ENCODE measurements at places on chromosomes 3 and 15. TPM values are rescaled to one million over a fixed set of nuclear protein-coding genes. Genes with fewer than 3 reads are reported as not detected.
A peak's percentile ranks its signal among the peaks of the same experiment; 100 is the strongest.

DNA sequence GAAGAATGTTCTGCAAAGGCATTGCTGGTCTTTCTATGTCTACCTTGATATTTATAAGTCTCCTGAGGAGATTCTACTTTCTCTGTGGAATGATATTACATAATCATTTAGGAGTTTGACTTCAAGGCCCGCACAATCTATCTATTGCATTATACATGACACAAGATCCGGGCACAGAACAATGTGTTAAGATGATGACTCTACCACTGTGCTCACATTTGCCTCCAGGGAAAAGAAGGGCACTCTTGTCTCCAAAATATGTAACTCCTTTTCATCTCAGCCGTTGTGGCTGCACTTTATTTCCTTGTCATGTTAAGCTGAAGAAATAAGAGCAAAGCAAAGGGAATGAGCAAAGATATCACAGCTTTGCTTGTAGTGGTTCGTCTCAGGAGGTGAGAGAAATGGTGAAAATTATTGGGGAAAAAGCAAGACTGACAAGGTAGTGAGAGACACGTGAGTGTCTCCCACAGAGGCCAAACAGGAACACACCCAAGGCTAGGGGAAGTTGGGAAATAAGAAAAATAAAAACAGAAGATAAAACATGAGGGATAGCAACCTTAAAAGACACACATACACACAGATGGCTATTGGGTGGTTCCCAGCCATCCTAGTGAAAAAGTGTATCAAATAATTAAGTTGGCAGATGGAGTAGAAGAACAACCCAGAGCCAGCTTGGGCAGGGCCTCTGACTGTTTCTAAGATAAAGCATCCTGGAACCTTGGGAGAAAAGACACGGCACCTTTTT is 184.3 kb downstream of the P3H2 start:
- DNase-seq, result no peak

DNA sequence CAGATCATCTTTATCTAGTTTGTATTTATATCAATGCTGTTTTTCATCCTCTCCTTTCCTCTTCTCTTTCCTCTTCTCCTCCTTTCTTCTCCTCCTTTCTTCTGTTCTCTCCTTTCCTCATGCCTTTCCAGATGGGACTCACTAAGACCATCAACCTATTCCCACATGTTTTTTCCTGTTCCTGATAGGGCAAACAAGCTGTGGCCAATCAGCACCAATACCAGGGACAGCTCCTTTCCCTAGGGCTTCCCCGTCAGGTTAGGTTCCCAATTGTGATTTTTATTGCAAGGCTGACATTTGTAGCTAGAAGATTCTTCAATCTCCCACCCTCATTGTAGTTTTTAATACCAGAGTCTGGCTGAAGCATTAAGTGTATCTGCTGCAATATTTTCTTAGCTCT is 76.3 kb upstream of the COL8A1 start:
- no peak for DNase-seq

DNA sequence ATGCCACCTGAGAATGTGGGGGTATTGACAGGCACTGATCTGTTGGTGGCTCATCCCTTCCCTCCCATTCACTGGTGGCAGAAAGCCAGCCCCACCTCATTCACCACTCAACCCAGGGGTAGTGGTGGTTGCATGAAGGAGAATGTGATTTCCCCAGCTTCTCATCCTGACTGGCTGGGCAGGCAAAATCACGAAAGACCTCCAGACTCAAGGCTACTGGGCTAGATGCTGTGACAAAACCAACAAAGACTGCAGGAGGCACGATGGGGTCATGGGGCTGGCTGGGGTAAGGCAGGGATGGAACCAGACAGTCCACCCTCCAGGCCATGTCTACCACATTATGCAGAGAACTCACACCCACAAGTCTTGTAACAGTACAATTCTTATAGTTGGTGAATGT is 33.9 kb downstream of the FSTL1 start:
- no peak for DNase-seq

GRCh38 chr15:81825136-81825535 is 220.7 kb downstream of the MEX3B start:
- DNase-seq, result no peak

DNA sequence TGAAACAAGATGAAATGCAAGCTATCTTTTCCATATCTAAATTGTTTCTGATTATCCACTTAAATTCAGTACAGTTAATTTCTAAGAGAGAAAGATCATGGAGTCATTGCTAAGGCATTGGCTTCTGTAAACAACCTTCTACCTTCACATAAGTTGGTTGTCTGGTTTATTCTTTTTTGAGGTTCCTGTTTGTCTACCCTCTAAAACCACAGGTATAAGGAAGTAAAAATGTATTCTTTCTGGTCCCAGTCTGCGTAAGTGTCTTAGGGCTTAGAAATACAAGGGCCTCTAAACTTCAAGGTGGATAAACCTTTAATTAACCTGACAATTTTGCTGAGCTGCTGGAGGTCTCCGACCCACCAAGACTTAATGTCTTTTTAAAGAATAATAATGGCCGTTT is 3.6 kb upstream of the ATOSA start:
- DNase-seq, result no peak

- DNase-seq, result no peak
Measured at GRCh38 chr3:50382722-50383121, 23.4 kb upstream of the TMEM115 start.

DNA sequence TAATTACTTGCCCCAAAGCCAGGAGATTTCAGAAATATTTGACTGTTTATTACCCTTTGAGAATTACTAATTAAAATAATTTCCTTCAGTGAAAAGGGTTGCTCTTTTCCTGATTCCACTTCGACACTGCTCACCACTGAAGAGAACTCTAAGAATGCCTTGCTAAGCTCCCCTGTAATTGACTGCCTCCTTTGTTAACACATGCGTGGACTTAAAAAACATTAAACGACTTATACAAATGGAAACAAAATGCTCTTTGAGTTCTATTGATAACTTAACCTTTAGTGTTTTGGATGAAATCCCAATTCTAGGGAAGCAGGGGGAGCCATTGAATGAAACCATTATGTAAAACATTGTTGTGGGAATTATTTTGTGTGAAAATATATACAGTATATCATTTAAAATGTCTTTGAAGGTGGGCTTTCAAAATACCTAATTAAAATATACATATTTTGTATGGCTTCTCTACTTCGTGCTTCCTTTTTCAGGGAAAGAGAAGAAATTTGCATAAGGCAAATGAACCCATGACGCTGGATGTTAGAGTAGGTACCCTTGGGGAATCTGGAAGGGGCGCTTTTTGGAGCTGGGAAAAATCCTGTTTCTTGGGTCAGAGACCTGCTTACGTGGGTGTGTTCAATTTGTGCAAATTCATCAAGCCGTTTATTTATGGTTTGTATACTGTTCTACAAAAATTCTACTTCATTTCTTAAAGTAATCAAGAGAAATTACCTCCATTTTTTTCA is 64.2 kb downstream of the WWTR1 start:
- DNase-seq, result no peak

DNA sequence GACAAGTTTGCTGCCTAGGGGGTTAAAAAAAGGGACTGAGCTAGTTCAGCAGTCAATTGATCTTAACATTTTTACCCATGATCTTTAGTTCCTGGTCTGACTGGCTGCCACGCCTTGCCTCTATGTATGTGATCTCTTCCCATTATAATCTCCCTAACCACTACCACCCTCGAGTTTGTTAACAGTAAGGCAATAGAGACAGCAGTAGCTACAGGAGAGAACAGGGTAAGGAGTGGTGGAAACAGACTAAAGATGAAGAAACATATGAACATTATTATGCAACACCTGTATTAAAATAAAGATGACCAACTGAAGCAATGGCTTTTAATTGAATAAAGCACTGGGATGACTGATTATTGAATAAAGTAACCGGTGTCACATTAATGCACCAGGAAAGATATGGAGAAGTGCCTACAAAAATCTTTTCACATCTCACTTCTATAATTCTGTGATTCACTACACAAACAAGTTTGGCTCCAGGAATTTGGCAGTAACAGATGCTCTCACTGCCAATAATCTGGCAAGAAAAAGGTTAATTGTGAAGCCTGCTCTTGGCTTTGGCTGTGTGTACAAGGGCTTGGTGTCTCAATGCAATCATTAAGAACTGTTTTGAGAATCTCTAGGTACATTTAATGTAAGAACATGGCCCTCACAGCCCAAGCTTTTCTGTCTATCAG is 95.7 kb downstream of the HHLA2 start:
- no peak for DNase-seq

GRCh38 chr3:133268726-133269134 is 131.1 kb upstream of the BFSP2 start:
- no peak for DNase-seq

GRCh38 chr15:88337993-88338392 is 81.5 kb upstream of the NTRK3 start:
- DNase-seq, result no peak

DNA sequence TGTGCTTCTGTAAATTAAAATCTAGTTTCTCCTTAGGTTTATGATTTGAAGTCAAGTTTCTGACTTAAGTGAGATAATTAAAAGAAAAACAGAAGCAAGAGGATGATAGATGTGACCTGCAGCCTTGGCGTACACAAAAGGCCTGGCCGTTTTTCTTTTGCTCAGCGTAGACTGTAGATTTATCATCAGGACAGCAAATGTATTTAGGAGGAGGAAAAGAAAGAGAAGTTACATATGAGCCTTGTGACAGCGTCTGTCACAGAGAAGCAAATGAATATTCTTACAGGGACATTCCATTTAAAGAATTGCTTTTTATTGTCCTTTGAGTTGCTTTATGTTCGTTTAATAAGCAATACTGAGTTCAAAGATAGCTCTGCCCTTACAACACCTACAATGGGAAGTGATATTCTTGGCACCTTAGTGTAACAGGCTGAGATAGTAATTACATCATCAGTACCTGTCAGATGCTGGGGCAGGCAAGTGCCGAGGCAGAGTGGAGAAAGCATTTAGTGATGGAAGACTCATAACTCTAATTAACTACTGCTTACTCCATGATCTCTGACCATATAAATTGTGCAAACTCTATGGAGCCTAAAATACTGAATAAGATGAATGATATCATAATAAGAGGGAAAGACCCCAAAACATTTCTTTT is 311.5 kb downstream of the MFSD1 start:
- DNase-seq, result no peak

GRCh38 chr3:157109267-157110141 is 50.4 kb downstream of the CCNL1 start:
- no peak for DNase-seq

GRCh38 chr3:43423142-43423541 is 136.8 kb downstream of the SNRK start:
- peak; percentile 85 for DNase-seq

- peak; percentile 92 for DNase-seq
Measured at GRCh38 chr3:123719862-123720453, 135.1 kb upstream of the HACD2 start.

GRCh38 chr3:134749802-134750553 is 45.1 kb upstream of the EPHB1 start:
- no peak for DNase-seq

DNA sequence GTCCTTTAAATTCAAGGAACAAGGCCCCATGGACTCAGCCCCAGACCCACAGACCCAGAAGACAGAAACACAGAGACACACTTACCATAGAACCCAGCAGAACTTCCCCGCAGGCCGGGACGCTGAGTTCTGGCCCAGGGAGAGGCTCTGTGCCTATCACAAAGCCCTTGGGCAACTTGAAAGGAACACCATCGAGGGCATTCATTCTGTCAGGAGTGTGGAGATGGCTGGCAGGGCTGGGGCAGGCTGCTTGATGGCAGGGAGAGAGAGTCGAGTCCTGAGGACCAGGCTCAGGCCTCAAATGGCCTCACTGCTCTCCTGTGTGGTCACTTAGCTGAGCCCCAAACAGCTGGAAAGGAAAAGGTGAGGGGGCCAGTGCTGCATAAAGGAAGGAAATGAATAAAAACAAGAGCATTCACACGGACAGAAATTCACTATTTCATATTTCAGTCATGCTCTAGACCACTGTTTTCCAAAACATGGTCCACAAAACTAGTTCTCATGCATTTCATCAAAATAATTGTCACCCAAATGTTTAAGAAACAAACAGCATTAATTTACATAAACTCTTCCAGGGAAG is 8.9 kb downstream of the UBAP1L start:
- DNase-seq, result peak; percentile 59

DNA sequence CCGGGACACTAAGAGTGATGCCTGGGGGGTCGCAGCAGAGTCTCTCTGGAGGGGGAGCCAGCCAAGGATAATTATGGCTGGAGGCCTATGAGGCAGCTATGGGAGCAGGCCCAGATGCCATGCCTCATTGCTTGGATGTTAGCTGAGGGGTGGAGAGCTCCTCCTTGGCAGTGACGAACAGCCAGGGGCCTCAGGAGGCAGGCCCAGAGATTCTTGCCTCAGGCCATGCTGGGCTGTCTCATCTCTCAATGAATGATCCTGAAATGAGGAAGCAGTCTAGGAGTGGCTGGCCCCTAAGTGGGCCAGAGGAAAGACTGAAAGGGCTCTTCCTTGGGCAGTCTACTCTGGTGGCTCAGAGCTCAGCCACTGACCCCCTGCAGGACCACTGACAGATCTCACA is 21.3 kb downstream of the KIF9 start:
- DNase-seq, result no peak

GRCh38 chr3:157819270-157820156 is 286.7 kb downstream of the SHOX2 start:
- no peak for DNase-seq

DNA sequence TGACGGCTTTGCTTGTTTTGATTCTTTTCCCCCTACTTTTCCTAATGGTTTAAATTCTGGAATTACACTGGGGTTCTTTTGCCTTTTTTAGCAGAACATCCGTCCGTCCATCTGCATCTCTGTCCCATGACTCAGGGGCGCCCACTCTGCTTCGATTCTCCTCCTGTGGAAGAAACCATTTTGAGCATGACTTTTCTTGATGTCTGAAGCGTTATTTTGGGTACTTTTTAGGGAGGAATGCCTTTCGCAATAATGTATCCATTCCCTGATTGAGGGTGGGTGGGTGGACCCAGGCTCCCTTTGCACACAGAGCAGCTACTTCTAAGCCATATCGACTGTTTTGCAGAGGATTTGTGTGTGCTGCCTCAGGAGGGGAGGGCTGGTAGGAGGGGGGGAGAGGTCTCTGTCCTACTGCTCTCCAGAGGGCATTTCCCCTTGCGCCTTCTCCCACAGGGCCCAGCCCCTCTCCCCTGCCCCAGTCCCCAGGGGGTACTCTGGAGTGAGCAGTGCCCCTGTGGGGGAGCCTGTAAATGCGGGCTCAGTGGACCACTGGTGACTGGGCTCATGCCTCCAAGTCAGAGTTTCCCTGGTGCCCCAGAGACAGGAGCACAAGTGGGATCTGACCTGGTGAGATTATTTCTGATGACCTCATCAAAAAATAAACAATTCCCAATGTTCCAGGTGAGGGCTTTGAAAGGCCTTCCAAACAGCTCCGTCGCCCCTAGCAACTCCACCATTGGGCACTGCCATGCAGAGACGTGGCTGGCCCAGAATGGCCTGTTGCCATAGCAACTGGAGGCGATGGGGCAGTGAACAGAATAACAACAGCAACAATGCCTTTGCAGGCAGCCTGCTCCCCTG is 19.5 kb upstream of the BSN start:
- peak; percentile 57 for DNase-seq

The DCBLD2 gene
- total RNA-seq, result 36.3 TPM

The GOLGA8N gene
- 38.9 TPM for total RNA-seq

The NUP210 gene
- total RNA-seq, result 4.8 TPM

The ROBO2 gene
- total RNA-seq, result 1.3 TPM

The CD80 gene
- 2.3 TPM for total RNA-seq

The FSIP1 gene
- total RNA-seq, result 1.2 TPM

Measured in aorta (tissue), 5 donors.